ENCODE measurements at places on chromosomes 2 and 18.

GRCh38 chr2:177908182-177908581 lies 164.4 kb downstream of the PDE11A start:
- DNase-seq: no peak

- no peak for DNase-seq
Measured at GRCh38 chr2:228767196-228767595, 503.9 kb downstream of the PID1 start.

DNA sequence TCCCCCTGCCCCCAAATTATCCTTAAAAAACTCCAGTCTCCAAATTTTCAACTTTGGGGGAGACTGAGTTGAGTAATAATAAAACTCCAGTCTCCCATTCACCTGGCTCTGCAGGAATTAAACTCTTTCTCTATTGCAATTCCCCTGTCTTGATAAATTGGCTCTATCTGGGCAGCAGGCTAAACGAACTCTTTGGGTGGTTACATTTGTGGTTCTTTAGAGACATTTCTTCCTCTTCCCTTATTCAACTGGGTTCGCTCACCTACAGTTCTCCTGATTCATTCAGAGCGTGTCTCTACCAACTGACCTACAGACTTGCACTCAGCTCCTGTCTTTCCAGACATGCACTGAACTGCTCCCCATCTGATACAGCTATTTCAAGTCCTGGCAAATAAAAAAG lies 17.1 kb upstream of the SOCS6 start:
- no peak for DNase-seq

DNA sequence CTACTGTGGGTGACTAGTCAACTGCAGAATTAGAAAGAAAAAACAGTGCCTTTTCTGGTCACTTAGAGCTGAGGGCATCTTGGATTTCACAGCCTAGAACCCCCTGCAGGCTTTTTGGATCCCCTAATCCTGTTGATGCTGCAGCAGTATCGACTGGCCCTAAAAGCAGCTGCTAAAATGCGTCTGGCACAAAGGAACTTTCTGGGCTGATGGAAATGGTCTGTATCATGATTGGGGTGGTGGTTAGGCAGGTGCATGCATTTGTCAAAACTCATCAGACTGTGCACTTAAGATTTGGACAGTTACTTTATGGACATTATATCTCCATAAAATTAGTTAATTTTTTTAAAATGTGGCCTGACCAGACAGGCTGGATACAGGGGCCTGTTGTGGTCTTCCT lies 149.8 kb downstream of the KLHL29 start:
- DNase-seq: no peak

- DNase-seq: no peak
Measured at GRCh38 chr2:42256505-42256904, 87.4 kb downstream of the EML4 start.

GRCh38 chr2:18272148-18272494 lies 288.3 kb downstream of the RDH14 start:
- no peak for DNase-seq

- DNase-seq: no peak
Measured at GRCh38 chr18:62550746-62551145, 27.9 kb downstream of the ZCCHC2 start.

GRCh38 chr2:55169359-55169758 lies 62.7 kb downstream of the CLHC1 start:
- DNase-seq: no peak

- no peak for DNase-seq
Measured at GRCh38 chr2:79447463-79447862, 65.4 kb upstream of the CTNNA2 start.

DNA sequence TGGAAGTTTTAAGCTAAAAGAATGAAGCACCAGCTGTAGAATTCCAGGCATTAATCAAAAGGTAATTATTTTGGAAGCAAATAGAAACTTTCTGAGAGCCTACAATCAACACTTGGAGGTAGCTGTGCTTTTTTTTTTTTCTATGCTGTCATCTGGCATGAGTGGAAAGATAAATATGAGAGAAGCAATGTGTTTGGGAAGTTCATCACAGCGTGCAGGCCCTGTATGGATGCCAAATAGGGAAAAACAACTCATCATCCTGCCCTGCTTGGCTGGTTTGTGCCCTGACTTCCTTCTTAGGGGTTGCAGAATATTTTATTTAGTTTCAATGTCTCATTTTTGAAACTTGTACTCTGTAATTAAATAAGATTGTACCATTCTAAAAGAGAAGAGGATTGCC lies 437.4 kb downstream of the PIK3C3 start:
- DNase-seq: no peak

- no peak for DNase-seq
Measured at GRCh38 chr2:161067846-161068350, 92.3 kb upstream of the TANK start.

GRCh38 chr2:102585847-102586404 lies 33.4 kb upstream of the SLC9A2 start:
- no peak for DNase-seq

GRCh38 chr2:191891656-191892055 lies 44.8 kb upstream of the CAVIN2 start:
- no peak for DNase-seq

DNA sequence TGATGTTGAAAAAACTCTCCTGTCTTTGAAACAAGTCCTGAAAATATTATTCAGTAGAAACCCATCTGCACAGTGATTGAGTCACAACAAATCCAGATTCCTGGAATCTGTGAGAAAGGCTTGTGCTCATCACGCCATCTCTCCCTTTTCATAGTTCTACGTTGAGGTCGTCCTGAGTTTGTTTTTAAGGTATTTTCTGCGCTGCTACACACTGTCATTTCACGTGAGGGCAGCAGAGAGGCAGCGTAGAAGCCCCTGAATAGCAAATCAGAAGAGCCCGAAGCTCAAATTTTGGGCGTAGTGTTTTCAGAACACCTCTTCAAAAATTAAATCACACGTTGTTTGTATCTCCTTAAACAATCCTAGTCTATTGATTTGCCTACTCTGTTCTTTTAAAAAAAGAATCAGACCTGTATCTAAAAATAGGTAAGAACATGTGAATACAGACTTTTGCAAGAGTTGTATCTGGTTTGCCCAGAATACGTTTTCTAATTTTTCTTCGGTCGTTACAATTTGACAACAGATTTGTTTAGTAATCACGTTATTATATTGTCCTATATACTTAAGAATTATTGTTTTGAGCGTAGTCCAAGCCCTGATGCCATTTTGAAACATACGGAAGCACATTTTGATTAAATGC lies 61.6 kb upstream of the SLC38A11 start:
- DNase-seq: no peak

DNA sequence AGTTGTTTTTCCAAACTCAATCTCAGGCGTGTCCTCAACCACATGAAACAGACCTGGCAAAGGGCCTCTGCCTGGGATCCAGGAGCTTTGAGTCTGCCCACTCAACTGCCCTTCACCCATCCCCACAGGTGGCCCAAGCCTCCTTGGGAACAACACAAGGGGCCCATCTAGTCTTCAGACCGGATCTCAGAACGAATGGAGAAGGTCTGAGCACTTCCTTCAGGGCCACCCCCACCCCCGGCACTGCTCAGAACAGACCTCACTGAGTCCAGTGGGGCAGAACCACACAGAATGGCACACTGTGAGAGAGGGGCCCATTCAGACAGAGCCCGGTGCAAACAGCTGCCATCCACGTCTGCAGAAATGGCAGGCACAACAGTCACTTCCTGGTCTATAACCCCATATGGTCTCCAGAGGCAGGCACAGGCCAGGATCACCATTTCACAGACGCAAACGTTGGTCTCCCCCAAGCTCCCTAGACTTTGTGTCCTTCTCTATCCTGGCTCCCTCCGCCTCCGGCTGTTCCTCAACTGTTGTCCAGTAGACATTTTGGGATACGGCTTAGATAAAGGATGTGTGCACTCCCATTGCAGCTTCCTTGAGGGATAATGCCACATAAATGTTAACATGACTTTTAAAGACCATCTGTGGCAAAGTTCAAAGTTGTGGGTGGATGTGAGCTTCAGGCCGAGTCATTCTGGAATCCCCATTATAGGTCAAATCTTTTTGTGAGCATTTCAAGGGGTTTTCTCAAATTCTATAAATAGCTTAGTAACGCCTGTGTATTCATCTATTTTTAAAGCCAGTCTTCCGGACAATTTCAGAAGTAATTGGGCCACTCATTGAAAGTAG lies 149.7 kb downstream of the SMAD7 start:
- DNase-seq: no peak

DNA sequence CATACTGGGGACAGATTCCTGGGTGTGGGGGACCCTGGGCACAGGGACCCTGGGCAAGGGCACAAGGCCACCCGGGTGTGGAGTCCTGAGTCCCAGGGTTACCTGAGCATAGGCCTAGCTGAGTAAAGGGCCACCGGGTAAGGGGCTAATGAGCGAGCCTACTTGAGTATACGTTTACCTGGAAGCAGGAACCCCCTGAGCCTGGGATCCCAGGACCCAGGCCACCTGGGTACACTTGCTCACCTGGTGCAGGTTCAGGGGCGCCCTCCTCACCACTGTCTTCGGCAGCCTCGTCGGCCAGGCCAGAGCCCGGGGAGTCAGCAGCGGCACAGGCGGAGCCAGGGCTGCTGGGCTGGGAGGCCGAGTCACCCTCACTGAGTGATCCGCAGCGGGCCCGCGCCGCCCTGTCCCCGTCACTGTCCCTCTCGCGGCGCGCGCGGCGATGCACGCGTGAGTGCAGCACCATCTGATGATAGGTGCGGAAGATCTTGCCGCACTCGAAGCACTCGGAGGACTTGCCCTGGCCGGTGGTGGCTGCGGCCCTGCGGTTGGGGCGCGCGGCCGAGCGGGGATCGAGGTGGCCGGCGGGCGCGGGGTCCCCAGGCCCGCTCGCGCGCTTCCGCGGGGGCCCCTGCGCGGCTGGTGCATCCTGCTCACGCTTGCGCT lies 53.9 kb downstream of the ZNF516 start:
- no peak for DNase-seq

DNA sequence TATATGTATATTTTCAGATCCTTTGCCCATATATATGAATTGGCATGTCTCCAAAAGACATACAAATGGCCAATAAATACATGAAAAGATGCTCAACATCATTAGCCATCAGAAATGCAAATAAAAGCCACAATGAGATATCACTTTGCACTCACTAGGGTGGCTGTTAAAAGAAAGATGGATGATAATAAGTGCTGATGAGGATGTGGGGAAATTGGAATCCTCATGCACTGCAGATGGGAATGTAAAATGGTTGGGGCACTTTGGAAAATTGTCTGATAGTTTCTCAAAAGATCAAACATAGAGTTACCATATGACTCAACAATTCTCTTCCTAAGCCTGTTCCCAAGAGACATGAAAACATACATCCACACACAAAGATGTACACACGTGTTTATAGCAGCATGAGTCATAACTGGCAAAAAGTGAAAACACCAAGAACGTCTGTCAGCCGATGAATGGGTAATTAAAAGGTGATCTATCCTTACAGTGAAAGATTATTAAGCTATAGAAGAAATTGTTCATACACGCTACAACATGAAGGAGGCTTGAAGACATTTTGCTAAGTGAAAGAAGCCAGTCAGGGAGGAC lies 19.7 kb downstream of the NGEF start:
- DNase-seq: no peak

DNA sequence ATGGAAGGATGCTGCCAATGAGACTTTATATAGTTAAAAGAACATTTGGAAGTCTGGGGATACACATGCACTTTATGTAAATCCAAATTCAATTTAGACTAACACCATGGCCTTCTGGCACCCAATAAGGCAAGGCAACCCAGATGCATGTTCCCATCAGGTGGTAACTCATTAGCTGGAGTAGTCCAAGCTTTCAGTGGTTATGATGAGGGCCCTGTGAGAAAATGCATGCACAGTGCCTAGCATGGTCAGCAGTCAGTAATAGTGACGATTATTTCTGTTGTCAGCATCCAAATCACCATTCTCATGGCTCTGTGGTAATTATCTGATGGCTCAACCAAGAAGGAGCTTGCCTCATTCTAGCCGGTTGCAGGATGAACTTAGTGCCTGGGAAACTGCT lies 70.3 kb upstream of the CTLA4 start:
- no peak for DNase-seq

- no peak for DNase-seq
Measured at GRCh38 chr2:5926871-5927512, 234.8 kb downstream of the SOX11 start.

DNA sequence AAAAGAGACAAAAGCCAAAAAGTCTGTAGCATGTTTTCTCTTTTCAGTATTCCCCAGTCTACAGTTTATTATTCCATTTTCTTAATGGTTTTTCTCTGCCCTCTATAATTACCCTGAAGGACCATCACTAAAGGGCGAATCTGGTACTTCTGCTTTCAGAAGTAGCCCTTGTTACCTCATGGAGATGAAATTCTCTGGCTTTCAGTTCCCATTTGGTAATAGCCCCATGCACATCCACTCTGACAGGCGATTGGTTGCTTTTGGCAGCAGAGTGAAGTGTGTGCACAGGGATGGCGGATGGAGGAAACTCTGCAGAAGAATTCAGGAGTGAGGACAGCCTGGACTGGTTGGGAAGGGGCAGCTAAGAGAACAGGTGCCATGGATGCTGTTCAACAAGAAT lies 66.3 kb upstream of the NABP1 start:
- DNase-seq: no peak

DNA sequence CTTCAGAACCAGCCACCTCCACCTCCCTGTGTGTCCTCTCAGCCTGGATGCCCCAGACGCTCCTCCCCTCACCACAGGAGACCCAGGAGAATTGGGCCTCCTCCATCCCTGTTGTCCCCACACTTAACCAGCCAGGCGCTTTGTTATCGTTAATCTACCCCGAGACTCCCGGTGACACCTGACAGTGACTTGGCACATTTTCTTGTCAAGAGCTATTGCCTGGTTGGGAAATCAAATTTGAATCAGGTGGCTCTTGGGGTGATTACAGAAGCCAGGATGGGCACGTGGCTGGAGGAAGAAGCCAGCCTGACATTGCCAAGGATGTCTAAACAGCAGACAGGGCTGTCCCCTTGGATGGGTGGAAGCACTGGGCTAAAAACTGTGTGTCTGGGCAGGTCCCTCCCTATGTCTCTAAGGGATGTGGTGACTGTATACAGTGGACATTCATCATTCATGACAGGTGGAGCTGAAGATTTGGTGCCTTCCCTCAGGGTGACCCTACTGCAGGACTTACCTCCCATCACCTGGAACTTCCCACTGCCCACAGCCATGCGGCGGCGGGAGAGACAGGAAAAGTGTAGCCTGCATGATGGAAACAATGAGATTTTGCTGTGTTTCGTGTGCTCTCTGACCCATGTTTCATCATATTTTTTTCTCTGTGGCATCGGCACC lies 157.2 kb upstream of the CAPN13 start:
- DNase-seq: no peak

DNA sequence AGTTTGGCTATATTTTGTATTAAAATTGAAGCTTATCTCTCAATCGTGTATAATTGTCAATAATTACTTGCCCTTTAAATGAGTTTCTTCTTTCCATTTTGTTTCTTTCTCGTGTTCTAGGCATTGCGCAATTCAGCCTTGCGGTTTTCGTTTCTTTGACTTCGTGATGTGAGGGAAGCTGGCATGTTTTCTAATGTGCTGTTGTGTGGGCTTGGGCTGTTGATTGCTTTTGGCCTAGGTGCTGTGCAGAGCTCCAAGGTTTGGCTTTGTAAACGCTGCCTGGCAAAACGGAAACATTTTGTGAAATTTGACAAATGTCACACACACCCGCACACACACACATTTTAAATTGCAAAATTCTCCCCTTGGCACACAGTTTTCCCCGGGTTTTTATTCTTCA lies 242.6 kb upstream of the TCF4 start:
- DNase-seq: no peak

- no peak for DNase-seq
Measured at GRCh38 chr2:56133931-56134629, 49.7 kb upstream of the CCDC85A start.

GRCh38 chr18:12362473-12363174 lies 14.4 kb downstream of the AFG3L2 start:
- no peak for DNase-seq

GRCh38 chr2:147872967-147873366 lies 28.1 kb downstream of the ACVR2A start:
- DNase-seq: no peak

Data from thoracic aorta (tissue), 2 donors.